ENCODE measurements at places on chromosomes 11 and 22.

DNA sequence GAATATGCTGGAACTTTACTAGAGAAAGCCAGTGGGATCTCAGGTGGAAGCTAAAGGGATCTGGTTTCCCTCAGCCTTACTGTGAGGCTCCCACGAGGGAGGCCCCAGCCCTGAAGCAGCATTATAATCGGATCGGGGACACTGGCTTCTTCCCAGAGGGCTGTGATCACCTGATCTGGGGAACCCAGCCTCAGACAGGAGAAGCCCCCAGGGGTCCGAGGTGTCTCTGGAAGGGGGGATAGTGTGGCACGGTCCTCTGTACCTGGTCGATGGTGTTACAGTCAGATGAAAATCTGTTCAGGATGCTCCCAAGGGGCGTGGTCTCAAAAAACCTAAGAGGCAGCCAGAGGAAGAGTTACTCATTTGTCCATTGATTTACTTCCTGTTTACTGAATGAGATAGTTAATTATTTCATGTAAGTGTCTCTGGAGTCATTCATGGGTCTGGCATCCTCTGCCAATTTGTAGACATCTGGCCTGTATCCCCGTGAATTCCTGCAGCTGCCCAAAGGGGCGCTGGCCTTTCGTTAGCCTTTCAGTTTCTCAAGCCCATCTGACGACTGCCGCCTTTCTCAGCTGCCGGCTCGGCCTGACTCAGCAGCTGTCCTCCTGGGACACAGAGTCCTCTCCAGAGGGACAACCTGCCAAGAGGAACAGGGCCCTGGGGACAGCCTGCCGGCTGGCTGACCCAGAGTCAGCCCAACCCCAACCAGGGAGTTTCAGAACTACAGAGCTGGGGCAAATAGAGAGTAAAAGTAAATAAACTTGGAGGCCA is 17.0 kb upstream of the KCNJ11 start:
- DNase-seq: peak; percentile 52

DNA sequence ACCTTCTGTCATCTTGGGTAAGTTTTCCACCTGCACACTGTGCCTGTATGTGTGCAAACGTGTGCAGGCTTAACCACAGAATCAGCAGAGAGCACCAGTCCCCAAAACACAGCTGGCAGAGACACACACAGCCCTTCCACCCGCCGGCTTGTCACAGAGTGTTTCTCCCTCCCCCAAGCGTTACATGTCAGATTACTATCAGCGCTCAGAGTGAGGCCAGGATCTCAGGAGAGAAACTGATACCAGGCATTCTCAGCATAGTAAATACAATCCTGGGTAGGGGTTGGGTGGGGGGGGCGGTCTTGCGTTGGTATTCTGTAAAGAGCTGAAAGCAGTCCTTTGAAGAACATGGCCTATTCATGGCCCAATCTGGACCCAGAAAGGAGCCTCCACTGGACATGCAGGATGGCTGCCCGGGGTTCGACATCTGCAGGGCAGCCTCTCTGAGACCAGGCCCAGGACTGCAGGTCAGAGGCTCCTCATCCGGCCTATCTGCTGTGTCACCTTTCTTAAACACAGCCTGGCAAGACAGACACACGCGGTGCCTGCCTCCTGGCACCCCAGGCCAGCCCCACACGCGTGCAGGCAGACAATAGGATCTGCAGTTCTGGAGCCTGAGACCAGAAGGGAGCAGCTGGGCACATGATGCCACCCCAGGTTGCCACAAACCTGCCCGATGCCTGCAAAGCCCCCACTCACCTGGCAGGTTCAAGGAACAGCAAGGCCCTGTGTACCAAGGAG is 1.7 kb downstream of the OSBPL5 start:
- peak; percentile 20 for DNase-seq

GRCh38 chr11:45024846-45025588 is 74.3 kb upstream of the TP53I11 start:
- no peak for DNase-seq

GRCh38 chr22:45598596-45599217 is 72.9 kb upstream of the ATXN10 start:
- DNase-seq: no peak

DNA sequence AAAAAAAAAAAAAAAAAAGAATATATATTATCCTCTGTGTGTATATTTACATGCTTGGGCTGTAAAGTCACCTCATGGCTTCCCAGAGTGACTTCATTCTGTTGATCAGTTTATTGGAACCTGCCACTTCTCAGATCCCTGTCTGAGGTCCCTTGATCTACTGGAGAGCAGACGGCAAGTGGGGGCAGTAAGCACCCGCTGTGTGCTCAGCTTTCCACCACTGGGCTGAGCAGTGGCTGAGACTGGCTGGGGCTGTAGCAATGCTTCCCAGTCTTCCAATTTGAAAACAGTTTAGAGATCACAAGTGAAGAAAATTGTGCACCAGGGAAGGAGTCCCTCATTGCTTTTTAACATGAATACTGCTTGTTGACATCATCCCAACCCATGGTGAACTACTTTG is 6.9 kb upstream of the RBM4B start:
- DNase-seq: no peak

GRCh38 chr11:14418801-14419417 is 59.9 kb upstream of the RRAS2 start:
- DNase-seq: no peak

DNA sequence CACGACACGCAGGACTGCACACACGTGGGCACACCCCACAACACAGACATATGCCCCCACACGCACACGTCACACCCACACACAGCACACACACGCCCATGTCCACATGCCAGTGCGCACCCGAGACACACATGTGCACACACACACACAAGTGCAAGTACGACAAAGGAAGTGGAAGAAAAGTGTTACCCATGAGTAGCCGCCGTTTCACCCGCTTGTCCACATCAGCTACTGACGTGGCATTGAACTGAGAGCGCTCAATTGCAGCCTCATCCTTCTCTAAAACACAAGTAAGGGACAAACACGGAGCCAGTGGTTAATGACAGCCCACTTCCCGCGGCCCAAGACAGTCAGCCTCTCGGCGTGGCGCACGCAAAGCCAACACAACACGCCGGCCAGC is 68.4 kb upstream of the TTLL12 start:
- DNase-seq: no peak

DNA sequence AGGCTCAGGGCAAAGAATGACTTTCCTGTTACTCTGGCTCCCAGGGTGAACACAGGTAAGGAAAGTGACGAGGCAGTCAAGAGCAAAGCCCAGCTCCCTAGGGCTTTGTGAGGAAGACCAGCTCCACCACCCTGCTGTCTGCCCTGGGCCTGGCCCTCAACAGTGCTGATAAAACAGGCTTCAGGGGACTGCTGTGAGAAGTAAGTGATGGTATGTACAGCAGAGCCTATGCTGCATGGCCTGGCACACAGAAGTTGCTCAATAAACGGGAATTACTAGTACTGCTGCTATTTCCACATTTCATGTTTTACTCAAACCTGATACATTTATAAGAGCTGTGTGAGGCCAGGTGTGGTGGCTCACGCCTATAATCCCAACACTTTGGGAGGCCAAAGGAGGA is 50.3 kb downstream of the MICAL3 start:
- no peak for DNase-seq

- no peak for DNase-seq
These were observed 39.9 kb downstream of the PTPRJ start for GRCh38 chr11:48020092-48020755.

DNA sequence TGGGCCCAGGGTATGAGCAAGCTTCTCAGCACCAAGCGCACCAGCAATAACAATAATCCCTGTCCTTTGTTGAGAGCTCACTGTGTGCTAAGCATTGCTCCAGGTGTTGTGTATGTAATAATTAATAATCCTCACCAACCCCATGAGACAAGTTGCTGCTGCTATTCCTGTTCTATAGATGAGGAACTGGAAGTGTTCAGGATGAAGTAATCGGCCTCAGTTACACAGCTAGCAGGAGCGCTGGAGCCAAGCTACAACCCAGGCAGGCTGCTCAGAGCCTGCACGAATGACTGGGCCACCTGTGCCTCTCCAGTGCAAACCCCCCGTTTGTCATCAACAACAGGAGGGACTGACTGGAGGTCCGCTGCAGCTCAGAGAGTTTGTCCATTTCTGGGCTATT is 35.2 kb upstream of the CECR2 start:
- DNase-seq: no peak

DNA sequence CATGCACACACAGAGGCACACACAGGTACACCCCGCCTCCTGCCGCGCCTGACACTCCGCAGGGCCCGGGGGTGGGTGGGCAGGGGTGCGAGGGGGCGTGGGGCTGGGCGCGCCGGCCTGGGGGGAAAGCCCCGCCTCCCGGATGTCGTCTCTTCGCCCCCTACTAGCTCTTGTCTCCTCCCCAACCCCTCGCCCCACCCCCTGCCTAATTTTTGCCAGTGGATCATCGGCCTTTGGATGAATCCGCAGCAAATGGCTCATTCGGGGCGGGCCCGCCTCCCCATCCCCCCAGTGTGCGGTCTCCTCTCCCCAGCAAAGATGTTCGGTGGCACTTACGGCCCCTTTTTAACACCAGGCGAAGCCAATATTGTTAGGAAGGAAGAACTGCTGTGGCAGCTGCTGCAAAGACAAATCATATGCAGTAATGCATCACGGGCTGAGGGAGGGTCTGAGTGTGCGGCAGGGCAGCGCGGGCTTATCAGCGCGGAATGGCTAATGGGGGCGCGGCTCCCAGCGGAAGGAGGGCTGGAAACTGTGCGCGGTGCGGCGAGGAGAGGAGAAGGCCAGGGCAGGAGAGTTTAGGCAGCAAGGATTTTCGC is 13.4 kb upstream of the NECTIN1 start:
- peak; percentile 71 for DNase-seq

- peak; percentile 62 for DNase-seq
These were observed 728 bp downstream of the TBC1D22A start for GRCh38 chr22:46763051-46763705.

DNA sequence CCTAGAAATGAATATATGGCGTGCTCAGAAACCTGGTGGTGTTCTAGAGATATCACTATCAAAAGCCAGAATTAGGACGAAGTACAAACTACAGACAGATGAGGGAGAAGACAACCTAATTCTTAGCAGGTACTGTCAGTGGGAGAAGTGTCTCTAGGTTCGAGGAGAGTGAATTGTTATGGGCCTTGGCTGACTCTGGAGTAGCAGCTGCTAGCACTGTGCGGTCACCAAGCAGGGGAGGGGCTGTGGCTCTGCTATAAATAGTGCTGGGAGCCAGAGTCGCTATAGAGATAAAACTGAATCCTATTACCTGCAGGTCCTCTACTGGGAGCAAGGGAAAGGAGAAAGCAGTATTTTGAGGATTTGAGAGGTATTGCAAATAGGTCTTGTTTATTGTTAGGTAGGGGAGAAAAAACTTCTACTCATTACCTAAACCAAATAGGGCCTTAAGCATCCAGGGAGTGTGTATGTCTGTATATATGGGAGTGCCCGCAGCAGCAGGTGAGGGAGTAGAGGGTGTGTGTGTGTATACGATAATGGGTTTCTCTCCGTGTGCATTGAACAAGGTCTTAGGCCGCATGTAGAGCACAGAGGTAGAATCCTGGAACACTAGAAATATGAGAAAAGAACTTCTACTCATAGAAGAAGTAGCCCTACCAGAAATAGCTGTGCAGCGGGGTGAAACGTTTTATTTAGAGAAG is 2.2 kb downstream of the MADD start:
- DNase-seq: peak; percentile 59

DNA sequence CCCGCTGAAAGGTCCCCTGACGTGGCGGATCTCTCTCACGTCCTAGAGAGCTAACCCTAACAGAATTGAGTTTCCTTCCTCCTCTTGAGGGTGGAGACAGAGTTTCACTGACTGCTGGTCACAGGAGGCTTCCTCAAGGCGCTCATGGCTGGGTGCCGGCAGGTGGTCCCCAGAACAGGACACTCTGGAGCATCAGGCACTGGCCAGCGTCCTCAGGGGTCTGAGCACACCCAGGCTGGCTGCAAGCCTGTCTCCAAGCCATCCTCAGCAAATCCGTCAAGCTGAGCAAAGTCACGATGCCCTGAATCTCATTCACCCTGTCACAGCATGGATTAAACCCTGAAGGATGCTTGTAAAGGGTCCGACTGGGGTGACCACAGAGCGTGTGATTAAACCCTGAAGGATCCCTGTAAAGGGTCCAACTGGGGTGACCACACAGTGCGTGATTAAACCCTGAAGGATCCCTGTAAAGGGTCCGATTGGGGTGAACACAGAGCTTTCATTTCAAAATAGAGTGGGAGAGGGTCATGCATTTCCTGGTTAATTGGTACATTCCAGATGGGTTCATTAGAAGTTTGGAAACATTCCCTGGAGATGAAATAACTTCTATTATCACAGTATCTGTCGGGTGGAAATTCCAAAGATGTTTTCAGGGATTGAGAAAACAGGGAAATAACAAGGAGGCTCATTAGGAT is 473.0 kb downstream of the BRD1 start:
- DNase-seq: no peak

DNA sequence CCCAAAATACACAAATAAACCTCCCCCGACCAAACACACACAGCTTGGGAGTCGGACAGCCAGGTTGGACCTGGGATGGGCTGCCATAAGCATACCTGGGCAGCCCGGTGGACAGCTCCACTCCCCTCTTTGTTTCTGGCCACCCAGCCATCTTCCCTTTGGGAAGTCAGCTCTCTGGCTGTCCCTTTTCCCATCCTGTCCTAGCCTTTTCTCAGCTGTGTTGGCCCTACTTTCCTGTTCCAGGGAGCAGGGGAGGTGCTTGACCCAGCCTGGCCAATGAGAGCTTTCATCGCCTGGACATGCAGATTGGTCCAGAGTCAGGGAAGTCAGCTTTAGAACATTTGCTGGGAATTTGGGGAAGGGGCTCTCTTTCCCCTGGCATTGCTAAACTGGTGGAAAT is 68.7 kb upstream of the NECTIN1 start:
- DNase-seq: no peak

DNA sequence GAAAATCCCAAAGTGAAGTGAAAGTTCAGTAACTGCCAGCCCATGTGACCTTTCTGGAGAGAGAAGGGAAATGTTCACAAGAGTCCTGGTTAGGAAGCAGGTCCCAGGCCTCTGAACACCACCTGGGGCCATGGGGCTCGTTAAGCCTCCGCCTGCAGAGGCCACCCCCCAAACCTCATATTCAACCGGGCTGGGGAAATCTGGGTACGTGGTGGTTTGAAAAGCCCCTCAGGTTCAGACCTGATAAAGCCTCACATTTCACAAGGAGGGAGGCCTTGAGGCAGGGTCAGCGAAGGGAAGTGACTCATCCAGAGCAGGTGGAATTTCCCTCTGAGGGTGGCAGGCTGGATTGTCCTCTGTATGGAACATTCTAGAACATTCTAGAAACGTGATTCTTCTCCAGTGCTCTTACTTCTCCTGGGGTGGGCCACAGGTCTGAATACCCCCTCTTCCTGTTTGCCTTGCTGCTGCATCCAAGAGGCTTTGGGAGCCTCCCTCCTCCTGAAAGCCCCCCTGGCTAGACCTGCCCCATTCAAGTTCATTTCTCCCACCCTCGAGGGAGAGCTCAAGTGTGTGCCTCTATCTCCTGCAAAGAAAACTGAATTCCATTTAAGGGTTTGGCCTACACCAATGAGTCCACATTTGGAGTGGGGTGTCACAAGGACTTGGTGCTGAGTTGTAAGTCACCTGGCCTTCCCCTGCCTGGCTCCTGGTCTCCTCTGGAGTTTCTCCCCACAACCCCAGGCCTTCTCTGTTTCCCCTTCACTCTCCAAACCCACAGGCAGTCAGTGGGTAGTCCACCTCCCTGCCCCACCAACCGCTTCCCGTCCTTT is 6.3 kb downstream of the FXYD2 start:
- no peak for DNase-seq

GRCh38 chr11:34870548-34871196 is 45.5 kb downstream of the APIP start:
- no peak for DNase-seq

Measured in mucosa of descending colon (tissue), 3 donors.